Stimulated activated CD8-positive, alpha-beta memory T cell treated with anti-CD3 and anti-CD28 coated beads, Interleukin-7, amount 100 ng/mL, for 1 hour (primary cell): ENCODE measurements at places on chromosomes 4 and X.

- DNase-seq, result no peak
Observed at GRCh38 chrX:137101273-137101990, 67.6 kb upstream of the GPR101 start.

DNA sequence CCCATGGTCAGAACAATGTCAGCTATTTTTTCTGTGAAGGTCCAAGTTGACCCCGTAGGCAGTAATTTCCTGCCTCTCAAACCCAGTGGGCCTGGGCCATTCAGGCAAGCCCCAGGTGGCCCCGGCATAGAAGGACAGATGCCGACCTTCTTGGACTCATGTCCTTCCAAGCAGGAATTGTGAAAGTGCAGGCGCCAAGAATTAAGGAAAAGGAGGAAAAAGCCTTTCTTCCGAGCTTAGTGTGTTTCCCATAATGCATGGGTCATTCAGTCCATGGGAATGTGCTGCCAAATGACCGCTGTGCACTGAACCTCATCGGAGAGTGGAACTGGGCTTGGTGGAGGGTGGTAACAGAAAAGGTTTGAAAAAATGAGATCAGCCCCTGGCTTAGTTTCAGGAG, 196.5 kb upstream of the HS3ST1 start:
- DNase-seq, result no peak

DNA sequence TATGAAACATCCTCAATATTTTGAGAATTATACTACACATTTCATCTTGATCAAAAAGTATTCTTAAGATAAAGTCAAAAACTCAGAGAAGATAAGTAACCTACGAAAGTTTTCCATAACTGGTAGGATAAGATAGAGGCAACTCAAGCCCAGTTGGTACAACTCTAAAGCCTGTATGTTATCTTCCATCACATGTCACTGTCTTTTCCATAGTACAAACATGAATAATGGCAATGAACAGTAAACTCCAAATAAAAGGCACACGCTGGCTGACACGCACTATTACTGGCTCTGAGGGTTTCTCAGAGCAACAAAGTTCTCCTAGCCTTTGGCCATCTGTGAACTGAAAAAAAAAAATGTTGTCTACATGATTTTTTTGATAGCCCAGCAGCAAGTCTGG, 27.2 kb downstream of the LIN54 start:
- no peak for DNase-seq

DNA sequence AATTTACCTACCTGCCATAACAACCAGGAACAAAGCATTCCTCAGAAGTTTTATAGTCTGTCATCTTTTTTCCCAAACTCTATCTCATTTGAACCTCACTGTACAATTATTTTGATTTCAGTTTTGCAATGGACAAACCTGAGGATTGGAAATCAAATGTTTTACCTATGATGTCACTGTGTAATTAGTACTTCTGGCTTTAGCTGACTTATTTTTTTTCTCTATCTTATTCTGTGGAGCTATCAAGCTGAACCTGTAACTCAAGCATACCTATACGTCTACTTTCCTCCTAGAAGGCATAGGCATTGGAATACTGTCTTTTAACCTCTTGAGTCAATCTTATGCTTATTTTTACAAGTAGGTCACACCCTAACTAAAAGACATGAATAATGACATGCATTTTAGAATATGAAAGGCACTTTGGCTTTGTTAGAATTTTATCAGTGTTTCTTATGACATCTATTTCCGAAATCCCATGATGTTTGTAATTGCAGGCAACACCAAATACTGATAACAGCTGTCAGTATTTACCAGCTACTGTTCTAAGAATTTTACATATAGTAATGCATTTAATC, 21.5 kb downstream of the CCSER1 start:
- DNase-seq, result no peak

- DNase-seq, result no peak
Observed at GRCh38 chr4:183177001-183177400, 77.9 kb downstream of the WWC2 start.

- DNase-seq, result no peak
Observed at GRCh38 chrX:45824471-45824870, 623.8 kb upstream of the DIPK2B start.
